Stimulated activated CD4-positive, alpha-beta T cell treated with anti-CD3 and anti-CD28 coated beads, TNF-alpha, amount 100 ng/mL, for 48 hours (primary cell): ENCODE measurements at places on chromosomes 11 and 22.

- no peak for DNase-seq
Measured at GRCh38 chr11:111871693-111872161, 346 bp upstream of the ALG9 start.

- no peak for DNase-seq
Measured at GRCh38 chr22:50674606-50675552, 2.3 kb downstream of the SHANK3 start.

DNA sequence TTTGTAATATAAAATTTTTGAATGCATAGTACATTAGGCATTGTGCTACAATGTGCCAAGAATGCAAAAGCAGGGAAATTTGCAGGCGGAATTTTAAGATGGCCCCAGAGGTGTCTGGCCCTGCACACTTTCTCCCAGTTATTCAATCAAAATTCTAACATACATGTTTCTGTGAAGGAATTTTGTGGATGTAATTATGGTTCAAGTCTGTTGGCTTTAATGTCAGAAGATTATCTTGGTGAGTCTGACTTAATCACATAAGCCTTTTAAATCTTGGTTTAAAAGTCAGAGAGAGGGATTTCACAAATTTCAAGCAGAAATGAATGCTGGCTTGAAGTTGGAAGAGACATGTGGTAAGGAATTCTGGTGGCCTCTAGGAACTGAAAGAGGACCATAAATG is 423.4 kb upstream of the CCDC179 start:
- DNase-seq = no peak

DNA sequence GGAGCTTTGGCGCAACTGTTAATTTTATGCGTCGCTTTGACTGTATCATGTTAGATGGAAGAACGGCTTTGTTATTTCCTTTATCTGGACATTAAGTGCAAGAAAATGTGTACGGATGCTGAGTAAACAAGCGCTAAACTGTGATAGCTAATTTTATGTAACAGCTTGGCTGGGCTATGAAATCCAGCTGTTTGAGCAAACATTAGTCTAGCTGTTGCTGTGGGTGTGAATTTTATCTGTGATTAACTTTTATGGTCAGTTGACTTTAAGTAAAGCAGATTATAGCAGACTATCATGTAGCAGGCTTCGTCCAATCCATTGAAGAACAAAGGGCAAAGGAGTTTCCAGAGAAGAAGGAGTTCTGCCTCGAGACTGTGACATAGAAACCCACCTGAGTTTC is 14.0 kb downstream of the OR8A1 start:
- DNase-seq = no peak

- DNase-seq = no peak
Measured at GRCh38 chr22:37228106-37229011, 15.7 kb downstream of the RAC2 start.
